ENCODE measurements at places on chromosomes 12 and 14.

DNA sequence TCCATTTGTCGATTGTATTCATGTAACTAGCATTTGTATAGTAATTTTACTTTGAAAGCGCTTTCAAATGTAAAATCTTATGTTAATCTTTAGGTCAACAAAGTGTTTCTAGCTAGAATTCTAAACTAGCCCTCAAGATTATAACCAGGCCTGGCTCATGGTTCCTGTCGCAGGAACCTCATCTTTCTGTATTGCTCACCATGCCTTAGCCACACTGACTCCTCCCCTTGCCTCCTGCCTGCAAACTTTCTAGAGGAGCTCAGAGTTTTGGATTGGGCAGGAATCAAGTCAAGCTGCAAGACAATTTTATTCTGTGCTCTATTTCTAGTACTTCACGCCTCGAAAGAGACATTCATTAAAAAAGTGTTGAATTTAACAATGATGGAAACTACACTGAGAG, 99.8 kb downstream of the TGFB3 start:
- no peak for DNase-seq

- no peak for DNase-seq
These were observed 85.3 kb downstream of the LRP6 start for GRCh38 chr12:12181511-12181910.

DNA sequence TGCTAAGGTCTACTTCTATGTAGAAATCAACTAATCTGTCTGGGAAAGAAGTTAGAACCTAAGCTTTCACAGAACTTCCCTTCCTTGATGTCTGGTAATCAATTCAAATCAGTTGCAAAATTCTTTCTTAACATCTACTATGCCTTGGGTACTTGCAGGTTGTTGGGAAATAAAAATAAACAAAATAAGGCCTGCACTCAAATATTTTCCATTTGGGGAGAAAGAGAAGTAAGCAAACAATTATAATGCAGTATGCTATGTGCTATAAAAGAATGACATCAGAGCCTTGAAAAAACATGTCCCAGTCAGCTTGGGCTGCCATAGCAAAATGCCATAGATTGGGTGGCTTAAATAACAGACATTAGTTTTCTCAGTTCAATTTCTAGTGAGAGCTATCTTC, 425.9 kb upstream of the DCN start:
- DNase-seq: no peak

- DNase-seq: no peak
These were observed 2.1 kb downstream of the TTC6 start for GRCh38 chr14:37597538-37597913.

DNA sequence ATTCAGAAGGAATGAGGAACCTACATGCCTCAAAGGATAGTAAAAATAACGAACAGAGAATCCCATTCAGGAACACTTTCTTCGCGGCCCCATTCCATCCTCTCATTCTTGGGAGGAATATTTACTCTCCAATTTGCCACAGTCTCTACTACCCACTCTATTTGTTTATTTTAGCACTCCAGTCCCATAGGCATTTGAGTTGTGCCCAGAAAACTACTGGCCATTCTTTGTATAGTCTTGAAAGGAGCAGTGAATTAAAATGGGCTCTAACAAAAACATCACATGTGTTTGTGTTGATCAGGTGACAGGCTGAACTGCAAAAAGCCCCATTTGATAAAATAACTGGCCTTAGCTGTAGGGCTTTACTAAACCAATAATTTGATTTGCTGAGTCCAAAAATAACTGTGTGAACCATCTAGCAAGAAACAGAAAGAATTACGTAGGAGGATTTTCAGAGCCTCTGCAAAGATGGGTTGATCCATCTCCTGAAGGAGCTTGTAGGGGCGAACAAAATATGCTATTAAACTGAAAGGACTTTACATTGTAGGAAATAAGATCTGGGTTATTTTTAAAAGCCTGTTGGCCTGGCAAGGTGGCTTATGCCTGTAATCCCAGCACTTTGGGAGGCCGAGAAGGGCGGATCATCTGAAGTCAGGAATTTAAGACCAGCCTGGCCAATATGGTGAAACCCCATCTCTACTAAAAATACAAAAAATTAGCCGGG, 142.3 kb upstream of the CPNE8 start:
- no peak for DNase-seq
